Hematopoietic multipotent progenitor cell treated with erythropoietin and hydrocortisone succinate and interleukin-3 and kit ligand, for 17 days (in vitro differentiated cells): ENCODE measurements at places on chromosomes 13 and 19.

DNA sequence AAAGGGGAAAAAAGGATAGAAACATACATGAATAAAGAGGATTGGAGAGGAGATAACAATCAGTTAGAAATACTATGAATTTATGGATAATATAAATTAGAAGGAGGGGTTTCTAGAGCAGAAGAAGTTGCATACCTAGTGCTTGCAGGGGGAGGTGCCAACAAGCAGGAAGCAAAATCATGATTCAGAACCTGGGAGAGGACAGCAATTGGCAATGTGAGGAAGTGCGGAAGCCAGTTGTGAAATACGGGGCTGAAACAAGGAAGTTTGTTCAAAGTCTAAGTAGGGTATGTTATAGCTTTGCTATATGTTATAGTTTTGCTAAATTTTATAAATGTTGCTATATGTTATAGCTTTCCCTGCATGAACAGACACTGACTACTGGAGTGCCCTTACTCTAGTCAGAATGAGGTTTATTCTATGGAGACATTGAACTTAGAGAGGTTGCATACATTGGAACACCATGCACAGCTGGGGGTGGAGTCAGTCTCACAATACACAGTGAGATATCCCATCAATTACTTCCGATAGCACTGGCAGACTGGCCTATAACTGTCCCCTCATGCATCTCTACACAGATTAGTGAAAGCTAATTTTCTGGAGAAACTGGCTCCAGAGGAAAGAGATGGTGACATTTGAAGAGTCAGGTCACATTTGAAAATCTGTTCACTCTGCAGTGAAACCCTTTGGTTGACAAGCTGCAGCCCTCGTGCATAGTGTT is 92.1 kb downstream of the GPC6 start:
- DNase-seq = no peak

DNA sequence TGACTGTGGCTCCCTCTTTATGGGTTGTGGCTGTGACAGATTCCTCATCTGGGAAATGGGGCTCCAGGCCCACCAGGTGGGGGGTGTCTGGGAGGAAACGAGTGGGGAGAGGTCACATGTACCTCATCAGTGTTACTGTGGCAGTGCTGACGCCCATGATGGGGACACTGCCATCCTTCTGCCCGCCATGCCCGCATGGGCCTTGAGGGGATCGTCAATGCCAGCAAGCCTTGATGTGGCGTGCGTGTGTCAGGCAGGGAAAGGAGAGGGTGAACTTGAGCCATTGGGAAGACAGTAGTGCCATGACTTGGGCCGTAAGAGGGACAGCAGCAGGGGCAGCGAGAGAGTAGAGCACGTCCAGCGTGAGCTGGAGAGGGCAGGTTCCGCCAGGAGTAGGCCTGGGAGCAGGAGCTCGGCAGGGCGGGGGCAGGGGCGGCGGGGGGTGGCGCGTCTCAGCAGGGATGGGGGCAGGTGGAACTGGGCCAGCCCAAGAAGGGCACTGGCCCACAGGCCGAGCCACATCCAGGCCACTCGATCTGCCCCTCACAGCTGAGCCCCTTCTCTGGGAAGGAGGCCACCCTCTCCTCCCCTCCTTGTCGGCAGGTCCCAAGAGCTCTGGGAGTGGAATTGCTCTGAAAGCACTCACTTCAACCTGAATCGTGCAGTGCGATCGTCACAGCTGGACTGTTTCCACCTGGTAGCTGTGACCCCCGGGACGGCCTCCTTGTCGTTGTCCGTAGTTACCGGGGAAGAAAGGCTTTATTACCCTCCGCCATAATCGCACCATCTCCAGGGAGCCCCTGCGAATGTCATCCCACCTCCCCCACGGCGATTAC is 9.9 kb downstream of the KLHL26 start:
- no peak for DNase-seq

DNA sequence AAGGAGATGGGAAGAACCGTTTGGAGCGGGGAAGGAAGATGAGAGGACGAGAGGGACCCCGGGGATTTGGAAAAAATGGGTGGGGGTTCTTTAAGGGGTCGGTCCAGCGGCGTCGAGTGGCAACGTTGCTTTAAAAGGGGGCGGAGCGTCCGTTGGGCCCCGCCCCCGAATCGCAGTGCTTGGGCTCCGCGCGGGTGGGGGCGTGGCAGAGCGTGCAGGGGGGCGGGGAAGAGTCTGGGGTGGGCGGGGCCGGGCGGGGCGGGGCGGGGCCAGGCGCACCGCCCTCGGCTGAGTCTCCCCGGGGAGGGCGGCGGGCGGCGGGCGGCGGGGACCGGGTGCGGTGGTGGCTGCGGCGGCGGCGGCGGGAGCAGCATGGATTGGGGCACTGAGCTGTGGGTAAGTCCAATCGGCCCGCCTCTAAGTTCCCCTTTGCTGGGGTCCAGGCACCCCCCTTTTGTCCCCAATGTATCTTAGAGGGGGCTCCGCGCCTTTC is at the start of gene TRIP10:
TRIP10 (plus strand) TSS at position 291 of the 493 bp plus-strand sequence; CDS start at position 373, 82 bp downstream.
- DNase-seq = peak; percentile 92

- DNase-seq = no peak
Measured at GRCh38 chr13:32016631-32017030, 14.9 kb upstream of the FRY start.

DNA sequence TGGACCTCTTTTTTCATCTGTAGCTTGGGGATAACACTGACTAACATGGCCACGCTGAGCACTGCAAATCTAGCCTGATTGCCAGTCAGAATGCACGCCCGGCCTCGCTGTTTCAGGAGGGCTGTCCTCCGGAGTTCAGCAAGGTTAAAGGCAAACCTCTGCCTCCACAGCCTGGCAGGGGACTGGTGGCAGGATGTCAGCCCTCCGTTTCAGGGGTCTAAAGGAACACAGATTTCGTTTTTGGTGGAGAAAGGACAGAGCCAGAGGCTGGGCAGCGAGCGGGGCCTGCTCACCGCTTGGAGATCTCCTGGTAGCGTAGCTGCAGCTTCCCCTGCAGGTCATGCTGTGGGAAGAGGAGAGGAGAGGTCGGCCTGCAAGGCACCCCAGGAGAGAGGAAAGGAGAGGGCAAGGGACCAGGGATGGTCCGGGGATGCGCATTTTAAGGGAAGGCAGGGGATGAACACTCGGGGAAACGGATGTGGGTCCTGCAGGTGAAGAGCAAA is 560 bp downstream of the NDUFA7 start:
- DNase-seq = peak; percentile 23

- DNase-seq = no peak
Measured at GRCh38 chr13:94346261-94347019, 133.0 kb downstream of the DCT start.

DNA sequence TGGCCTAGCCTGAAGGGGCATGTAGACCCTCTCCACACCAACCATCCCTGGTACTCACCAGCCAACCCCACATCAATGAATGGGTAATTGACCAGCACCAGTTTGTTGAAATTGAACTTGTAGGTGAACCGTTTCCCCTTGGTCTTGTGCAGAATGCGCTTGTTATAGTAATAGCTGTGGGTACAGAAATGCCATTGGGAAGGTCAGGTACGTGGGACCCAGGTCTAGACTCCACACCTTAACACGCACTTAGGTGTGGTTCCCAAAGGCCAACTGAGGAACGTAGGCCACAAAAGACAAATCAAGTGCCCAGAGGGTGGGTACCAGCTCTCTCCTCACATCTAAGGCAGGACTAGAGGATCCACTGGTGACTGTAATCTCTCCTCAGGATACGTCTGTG is 5.2 kb downstream of the ERF start:
- no peak for DNase-seq

DNA sequence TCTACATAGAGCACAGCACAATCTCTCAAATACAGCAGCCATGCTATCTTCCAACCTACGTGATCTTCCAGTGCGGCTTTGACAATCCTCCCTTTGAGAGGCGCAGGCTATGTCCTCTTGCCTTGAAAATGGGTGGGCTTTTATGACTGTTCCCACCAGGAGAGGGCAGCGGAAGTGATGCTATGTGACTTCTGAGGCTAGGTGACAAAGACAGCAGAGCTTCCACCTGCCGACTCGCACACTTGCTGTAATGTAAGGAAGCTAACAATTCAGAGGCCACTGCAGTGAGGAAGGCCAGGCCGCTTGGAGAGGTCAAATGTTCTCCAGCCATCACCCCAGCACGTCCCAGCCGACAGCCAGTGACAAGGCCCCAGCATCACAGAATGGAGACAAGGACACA is 65.8 kb downstream of the MRPL57 start:
- no peak for DNase-seq

GRCh38 chr19:6045108-6045507 is 65.2 kb downstream of the RFX2 start:
- no peak for DNase-seq

DNA sequence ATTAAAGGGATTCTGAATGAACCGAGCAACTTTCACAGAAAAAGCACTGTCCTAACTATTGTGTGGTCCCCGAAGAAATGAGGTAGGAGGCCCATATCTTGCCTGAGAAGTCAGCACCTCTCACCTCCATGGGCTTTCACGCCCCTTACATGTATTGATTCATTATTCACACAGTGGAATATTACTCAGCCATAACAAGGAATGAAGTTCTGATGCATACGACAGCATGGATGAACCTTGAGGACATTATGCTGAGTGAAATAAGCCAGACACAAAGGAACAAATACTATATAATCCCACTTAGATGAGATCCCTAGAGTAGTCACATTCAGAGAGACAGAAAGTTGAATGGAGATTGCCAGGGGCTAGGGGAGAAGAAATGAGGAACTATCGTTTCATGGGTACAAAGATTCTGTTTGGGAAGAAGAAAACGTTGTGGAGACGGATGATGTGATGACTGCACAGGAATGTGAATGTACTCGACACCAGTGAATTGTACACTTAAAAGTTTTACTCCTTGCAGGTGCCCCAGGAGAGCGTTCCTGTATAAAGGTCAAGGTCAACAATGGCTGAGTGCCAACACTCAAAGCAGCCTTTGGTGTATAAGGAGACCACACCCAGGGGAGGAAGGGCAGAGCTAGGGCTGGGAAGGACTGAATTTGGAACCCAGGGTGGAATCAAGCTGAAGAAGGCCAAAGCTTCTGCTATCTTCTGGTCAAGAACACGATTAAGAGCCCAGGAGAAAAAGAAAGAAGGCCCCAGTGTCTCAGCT is 22.5 kb downstream of the ZIC5 start:
- no peak for DNase-seq

GRCh38 chr19:5218255-5218855 is 122.3 kb downstream of the PTPRS start:
- no peak for DNase-seq

GRCh38 chr13:95298169-95298965 is 2.9 kb downstream of the ABCC4 start:
- DNase-seq = peak; percentile 54

GRCh38 chr19:18746401-18747325 is 44.4 kb downstream of the COMP start:
- no peak for DNase-seq

DNA sequence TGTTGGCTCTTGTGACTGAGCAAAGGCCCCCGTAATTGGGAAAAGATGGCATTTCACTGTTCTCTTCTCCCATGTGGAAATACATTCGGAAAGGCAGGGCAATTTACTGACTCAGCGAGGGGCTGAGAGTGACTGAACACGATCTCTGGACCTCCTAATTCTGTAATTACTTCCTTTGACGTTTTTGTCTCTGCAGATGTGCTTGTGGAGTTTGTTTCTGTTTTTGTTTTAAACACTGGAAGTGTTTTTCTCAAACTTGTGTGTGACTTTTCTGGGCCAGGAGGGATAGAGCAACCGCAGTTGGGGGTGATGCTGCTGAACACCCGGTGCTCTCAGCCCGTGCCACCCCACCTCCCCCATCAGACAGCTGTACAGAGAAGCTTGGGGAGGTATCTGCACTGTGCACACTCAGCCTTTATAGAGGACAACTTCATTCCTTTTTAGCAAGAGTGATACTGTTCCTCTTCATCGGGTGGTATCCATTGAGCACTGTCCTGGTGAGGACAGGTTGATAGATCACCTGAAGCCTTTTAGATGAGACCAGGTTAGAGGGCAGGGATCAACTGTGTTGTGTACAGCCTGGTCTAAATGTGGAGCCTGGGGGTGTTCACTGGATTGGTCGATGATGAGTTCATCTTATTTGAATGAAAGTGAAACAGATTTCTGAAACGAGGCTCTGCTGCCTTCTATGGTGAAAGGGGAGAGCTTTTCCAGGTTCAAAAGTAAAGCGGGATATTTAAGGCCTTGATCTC is 117.4 kb downstream of the ESD start:
- no peak for DNase-seq

GRCh38 chr13:106700439-106700838 is 132.5 kb upstream of the ARGLU1 start:
- DNase-seq = no peak

DNA sequence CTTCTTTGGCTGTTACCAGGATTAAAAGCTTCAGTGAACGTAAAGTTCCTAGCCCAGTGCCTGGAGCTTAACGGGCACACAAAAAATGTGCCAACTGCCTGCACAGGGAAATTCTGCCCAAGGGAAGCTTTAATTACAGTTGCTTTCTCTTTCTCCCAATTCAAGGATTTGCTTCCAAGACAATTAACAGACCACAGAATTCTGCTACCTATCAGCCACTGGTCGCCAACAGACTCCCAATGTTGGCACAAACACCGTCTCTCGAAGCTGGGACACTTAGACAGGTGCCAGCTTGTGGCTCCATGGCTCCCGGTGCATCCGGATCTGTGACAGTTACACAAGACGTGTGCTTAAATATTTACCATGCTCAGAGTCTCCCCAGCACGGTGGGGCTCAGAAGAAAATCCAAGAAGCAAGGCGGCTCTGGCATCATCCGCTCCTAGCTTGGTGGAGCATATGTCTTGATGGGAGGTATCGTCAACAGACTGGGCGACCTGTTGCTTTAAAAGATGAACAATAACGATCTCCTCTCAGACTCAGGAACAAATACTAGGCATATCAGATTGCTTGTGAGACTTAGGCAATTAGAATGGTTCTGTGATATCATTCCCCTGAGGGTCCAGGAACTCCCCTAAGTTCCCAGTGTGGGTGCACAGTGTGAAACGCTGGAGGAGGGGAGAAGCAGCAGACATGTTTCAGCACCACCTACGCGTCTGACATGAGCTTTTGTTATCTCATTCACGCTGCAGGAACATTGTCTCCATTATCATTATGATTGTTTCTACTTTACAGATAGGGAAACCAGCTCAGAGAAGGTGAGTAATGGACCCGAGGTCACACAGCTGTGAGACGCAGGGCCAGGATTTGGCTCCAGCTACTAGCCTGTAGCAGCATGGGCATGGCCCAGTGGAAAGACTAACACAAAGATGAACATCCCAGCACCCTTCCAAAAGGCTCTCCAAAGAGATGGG is 61.6 kb downstream of the ALOX5AP start:
- no peak for DNase-seq

DNA sequence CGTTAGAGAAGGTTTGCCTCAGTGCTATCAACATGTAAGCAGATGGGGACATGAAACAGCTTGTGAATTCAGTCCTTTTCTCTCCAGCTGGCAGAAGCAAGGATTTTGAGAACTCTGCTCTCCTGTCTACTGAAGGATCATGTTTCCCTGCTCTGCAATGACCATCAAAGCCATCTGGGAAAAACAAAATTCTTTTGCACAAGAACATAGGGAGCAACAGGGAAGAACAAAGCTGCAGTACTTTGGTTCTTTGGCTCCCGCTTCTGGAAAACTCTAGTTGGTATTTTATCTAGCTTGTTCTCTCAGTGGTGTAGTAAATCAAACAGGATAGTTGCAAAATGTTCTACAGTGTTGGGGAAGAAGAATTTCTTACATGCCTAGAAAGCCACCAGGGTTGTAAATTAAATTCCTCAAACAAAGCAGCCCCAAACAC is 270.4 kb downstream of the ENOX1 start:
- DNase-seq = no peak

- DNase-seq = no peak
Measured at GRCh38 chr19:37303591-37304171, 67.2 kb upstream of the ZNF527 start.
